ENCODE measurements at places on chromosomes 12 and 14.

DNA sequence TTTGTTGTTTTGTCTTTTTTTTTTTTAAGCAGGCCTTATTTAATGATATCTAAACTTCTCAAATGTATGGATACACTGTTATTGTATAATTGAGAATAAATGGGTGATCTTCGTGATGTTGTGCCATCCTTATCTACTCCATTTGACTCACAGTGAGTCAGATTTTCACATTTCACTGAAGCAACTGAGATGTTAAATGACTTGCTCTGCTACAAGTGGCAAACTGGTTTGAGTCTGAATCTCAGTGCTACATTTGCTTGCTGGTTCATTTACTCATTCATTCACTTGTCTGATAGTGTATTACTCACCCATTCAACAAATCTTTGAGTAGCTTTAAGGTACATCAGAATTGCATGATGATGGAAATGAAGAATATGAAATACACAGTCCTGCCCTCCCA, 2.6 kb downstream of the KIAA0586 start:
- no peak for DNase-seq

GRCh38 chr14:54555651-54556050, 11.3 kb upstream of the SAMD4A start:
- no peak for DNase-seq

- no peak for DNase-seq
Observed at GRCh38 chr12:125890971-125891370, 825.7 kb downstream of the AACS start.

DNA sequence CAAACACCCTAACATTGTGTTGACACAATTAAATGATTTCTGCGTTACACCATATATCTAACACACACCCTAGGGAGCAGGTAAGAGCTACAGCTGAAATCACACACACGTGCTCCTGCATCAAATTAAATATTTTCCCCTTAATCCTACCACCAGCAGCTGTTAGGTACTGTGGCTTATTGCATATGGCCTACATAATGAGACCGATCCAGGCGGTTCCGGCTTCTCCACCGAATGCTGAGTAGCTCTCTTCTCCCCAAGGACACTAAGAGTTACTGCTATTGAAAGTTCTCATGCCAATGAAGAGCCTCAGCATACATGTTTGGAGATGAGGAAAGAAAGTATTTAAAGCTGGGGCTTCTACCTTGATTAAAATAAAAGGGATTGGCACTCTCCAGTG, 472.2 kb upstream of the STXBP6 start:
- no peak for DNase-seq

DNA sequence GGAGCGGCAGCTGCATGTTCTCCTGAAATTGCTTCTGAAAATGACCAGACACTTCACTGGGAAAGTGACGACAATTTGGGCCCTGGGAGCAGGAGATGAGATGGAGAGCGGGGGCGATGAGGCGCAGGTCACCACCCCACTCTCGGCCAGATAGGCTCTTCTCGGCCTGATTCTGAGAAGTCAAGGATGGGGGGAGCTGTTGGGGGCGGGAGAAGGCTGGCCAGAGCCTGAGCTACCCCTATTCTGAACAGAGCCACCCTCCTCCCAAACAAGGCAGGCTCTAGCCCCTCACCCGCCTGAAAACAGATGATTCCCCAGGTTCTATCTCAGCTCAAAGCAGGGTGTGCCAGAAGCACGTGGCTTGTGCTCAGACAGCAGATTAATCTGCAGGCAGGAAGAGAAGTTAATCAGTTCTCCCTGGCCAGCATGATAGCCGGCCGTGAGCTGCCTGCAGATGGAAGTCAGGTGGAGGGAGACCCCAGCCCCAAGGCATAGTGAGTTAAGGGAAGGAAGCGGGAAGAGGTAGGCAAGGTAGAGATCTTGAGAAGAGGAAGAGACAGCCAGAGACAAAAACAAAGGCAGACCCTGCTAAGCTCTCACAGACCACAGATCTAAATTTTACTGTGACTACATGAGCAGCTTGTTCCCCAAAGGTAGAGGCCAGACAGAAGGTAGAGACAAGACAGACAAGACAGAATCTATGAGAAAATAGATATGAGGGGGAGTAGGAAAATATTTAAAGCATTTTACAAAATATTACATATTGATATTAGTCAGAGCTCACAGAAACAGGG, 10.9 kb upstream of the TAC3 start:
- DNase-seq: no peak

DNA sequence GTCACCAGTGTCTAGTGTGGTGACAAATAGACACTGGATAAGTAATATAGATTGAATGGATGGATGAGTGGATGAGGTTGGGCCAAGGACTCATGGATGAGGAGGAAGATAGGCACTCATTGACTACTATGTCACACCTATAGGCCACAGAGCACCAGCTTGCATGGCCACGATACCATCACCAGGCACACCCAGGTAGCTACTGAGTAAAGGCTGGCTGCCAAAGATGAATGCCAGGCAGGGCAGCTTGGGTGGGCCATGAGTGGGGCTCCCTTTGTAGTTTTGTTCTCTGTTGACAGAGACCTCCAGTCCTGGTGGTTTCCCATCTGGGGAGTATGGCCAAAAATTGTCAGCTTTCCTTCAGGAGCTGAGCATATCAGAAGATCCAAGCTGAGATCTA, 11.2 kb upstream of the KRT83 start:
- no peak for DNase-seq
